ENCODE measurements at places on chromosomes 13 and 19.

GRCh38 chr19:55216461-55217198 lies 7.3 kb upstream of the PTPRH start:
- DNase-seq: peak; percentile 69

- DNase-seq: no peak
Measured at GRCh38 chr13:113743366-113744195, 15.4 kb upstream of the TMEM255B start.

GRCh38 chr13:60398379-60398891 lies 1.4 kb downstream of the TDRD3 start:
- no peak for DNase-seq

GRCh38 chr13:109182777-109183465 lies 553.5 kb downstream of the MYO16 start:
- no peak for DNase-seq

DNA sequence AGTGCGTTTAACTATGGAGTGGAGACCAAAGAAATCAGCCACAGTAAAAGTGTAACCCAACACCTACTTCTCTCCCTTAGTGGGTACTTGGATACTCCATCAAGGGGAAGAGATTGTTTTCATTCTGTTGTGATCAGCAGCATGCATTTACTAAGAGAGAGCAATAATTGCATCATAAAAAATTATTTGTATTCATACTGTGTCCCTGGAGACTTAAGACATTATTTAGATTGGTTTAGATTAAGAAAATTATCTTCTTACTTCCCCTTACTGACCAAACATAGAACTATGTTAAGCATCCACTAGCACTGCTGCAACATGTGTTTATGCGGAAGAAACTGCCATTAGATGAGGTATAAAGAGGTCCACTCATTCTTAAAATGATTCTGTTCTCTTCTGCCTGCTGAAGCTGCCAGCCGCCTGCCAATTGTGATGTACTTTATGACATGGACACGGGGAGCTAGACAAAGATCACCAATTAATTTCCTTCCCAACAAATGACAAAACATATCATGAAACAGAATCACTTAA lies 738.5 kb downstream of the DIAPH3 start:
- no peak for DNase-seq

GRCh38 chr19:28685802-28686201 lies 527.1 kb downstream of the UQCRFS1 start:
- no peak for DNase-seq

- DNase-seq: no peak
Measured at GRCh38 chr13:109485136-109485794, 301.1 kb downstream of the IRS2 start.

- DNase-seq: no peak
Measured at GRCh38 chr13:23965346-23965745, 68.0 kb upstream of the C1QTNF9B start.

- DNase-seq: no peak
Measured at GRCh38 chr13:105969761-105970160, 565.7 kb downstream of the EFNB2 start.

DNA sequence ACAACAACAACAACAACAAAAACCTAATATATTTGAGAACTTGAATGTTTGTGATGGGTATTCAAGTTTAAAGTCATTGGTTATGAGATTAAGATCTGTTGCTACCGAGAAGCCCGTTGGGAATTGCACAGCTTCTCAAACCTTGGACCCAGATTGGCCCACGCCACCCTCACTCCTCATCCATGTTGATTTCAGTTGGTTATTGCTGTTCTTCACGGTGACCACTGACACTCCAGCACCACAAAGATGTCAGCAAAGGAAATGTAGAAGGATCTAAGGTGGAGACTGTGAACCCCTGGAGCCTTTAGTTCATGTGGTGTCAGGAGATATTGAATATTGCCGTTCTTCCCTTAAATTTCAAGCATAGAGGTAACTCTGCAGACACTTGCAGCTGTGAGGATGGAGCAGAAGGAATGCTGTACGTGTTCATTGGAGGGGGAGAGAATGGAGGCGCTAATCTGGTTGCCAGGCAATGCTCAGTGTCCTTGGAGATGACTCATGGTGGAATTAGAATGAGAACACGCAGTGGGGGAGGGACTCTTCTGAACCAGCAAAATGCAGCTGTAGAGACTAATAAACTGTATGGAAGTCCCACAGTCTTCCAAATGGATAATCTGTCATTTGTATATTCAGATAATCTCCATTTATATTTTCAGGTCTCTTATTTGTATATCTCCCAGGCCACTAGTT lies 20.8 kb upstream of the ZNF835 start:
- DNase-seq: no peak

DNA sequence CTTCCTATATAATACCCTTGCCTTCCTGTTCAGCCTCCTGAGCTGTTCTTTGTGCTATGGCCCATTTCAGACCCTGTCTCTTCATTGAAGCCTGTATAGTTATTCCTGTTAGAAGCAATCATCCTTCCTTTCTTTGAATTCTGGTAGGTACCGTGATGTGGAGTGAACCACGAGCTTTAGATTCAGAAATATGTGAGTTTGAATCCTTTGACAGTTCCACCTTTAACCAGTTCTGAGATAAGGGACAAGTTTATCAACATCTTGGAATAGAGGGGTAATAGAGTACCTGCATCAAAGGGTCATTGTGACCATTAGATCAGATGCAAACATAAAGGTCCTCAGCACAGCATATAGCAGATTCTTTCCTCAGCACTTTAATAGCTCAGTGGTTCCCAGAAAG lies 12.3 kb upstream of the CXCL17 start:
- no peak for DNase-seq

- DNase-seq: no peak
Measured at GRCh38 chr13:69291292-69291906, 816.2 kb upstream of the ATXN8OS start.

DNA sequence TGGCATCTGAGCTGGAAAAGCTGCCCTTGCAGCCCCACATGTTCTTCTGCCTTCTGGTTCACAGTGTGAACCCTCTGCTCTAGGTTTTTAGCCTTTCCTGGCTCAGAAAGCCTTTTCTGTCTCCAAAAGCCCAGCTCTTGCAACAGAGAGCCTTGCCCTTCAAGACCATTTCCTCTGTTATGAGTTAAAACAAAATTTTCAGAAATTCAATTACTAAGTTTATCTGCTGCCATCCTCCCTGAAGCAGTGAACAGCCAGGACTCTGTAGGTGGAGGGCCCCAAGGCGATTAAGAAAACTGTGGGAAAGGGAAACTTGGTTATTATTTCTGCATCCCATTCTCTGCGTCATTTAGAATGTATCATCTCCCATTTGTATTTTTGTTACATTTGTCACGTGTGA lies 18.8 kb downstream of the FAM124A start:
- DNase-seq: no peak

DNA sequence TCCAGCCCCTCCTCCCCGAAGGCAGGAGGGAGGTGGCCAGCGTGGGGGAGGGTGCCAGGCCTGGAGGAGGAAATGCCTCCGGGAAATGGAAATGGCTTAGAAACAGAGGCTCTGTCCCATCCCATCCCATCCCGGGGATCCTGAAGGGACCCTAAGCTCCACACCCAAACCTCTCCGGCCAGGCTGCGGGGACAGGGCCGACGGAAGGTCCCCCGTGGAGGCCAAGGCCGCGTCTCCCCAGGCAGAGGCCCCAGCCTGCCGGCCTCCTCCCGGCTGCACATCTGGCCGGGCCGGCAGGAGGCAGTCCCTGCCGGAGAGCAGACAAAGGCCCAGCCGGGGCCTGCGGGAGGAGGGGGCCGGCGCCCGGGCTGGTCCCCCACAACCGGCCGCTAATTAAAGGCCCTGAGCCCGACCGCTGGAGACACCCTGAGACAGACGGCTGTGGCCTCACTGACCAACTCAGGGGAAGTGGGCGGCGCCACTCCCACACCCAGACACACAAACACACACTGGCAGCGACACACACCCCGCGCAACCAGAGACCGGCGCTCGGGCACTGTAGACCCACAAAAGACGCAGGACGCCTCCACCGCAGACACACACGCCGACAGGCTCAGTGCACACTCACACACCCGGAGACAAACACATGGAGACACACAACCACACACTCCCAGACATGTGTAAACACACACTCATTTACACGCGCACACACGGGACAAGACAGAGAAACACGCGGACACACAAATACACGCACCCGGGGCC lies 1.1 kb downstream of the ADAMTS10 start:
- DNase-seq: peak; percentile 37

GRCh38 chr19:50708179-50708879 lies 11.3 kb downstream of the SHANK1 start:
- no peak for DNase-seq

- no peak for DNase-seq
Measured at GRCh38 chr13:61135583-61135982, 280.1 kb downstream of the PCDH20 start.

- DNase-seq: peak; percentile 77
Measured at GRCh38 chr19:52343548-52343947, 7.5 kb downstream of the ZNF610 start.

GRCh38 chr19:32543115-32543900 lies 37.7 kb upstream of the PDCD5 start:
- no peak for DNase-seq

GRCh38 chr19:37413313-37414084 lies 42.6 kb downstream of the ZNF527 start:
- DNase-seq: no peak

DNA sequence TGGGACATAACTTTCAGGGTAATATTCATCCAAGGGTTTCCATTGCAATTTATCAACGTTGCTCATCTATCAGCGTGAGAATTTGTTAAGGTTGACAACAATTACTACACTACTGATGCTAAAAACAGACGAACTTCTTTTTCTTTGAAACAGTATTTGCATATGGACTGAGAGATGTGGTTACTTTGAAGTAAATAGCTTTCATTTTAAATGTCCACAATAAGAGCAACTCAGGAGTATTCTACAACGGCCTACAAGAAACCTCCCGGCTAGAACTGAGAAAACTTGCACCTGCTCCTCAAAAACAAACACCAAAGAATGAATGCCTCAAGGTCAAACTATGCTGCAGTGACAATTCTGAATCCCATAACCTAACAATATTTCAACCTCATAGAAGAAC lies 238.4 kb downstream of the IRS2 start:
- DNase-seq: no peak

DNA sequence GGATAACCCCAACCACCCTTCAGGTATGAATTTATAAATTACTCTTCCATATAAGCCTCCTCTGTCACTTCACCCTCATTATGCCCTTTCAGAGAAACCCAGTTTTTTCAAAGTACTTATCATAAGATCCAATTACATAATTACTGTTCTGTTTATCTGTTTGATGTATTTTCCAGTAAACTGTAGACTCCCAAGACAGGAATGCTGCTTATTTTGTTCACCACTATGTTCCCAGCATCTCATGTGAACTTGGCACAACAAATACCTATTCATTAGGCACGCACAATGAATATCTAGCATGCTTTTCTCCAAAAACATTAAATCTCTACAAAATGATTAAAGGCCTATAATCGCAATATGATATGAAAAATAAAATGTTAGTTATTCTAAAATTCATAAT lies 13.2 kb downstream of the ENOX1 start:
- DNase-seq: no peak

GRCh38 chr19:40365613-40366401 lies 17.3 kb downstream of the PLD3 start:
- peak; percentile 40 for DNase-seq

DNA sequence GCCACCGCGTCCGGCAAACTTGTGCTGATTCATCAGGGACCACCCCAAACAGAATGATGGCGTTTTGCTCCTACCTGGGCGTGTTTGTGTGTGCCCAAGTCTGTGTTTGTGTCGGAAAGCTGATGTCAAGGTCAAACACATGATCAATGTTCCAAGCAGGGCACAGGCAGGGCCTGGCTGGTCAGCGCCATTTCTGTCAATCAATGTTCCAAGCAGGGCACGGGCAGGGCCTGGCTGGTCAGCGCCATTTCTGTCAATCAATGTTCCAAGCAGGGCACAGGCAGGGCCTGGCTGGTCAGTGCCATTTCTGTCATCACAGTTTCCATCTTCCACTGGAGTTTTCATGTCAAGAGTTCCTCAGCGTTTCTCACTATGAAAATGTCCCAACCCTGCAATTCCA lies 14.9 kb upstream of the GRTP1 start:
- no peak for DNase-seq

GRCh38 chr19:2546128-2547032 lies 70.5 kb downstream of the GADD45B start:
- no peak for DNase-seq

DNA sequence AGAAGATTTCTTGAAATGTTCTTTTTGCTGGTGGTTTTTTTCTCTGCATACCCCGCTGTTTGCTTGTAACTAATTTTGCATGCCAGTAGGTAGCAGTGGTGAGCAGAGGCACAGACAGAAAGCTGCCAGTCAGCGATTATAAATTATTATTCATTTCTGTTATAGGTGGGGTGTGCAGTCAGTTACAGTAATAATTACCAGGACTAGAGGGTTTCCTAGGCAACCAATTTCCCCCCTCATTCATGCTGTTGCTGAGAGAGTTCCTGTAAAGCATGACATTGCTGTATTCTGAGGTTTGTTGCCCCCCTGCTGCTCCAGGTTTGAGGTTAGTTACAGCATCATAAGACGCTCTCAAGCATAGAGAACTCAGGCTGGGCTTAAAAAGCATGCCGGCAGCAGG lies 104.5 kb downstream of the URI1 start:
- no peak for DNase-seq

DNA sequence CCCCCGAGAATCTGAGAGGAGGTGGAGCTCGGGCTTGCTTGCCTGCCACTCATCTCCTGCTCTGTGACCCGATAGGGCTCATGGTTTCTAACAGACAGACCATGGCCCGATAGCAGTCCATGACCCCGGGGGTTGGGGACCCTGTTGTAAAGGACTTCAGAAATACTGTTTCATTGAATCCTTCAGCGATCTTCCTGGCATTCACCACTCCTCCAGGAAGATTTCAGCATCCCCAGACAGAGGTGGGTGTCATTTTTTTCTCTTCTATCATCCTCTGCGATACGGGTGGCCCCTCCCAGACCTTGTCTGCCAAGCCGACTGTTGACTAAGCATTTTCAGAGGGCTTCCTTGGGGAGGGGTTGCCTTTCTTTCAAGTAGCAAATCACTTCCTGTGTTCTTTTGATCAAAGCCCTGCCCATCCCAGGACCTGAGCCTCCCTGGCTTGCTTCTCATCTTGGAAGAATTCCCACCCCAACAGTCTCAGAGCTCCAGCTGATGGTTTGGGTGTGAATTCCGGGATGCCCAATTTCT lies 1.7 kb downstream of the MYO1F start:
- DNase-seq: peak; percentile 78

Measured in natural killer cell (primary cell).